ENCODE measurements at places on chromosomes 11 and 22. TPM values are rescaled to one million over a fixed set of nuclear protein-coding genes. Genes with fewer than 3 reads are reported as not detected.

DNA sequence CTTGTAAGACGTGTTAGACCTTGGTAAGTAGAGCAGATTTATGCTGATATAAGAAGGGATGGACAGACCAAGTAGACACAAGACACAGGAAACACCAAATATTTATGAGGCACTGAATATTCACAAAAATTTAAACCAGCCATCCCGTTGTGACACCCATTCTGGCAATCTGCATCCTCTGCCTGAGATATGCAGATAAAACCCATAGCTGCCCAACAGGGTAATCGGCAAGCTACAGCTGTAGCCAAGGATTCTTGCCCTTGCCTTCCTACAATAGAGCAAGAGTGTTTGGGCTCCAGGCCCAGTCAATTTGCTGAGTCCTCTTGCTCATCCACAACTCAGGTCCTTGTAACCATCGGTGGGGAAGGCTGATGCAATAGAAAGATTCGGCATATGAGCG lies 18.5 kb upstream of the MPZL2 start:
- DNase-seq: no peak

- no peak for DNase-seq
Measured at GRCh38 chr22:32206774-32207758, 2.2 kb upstream of the RFPL2 start.

DNA sequence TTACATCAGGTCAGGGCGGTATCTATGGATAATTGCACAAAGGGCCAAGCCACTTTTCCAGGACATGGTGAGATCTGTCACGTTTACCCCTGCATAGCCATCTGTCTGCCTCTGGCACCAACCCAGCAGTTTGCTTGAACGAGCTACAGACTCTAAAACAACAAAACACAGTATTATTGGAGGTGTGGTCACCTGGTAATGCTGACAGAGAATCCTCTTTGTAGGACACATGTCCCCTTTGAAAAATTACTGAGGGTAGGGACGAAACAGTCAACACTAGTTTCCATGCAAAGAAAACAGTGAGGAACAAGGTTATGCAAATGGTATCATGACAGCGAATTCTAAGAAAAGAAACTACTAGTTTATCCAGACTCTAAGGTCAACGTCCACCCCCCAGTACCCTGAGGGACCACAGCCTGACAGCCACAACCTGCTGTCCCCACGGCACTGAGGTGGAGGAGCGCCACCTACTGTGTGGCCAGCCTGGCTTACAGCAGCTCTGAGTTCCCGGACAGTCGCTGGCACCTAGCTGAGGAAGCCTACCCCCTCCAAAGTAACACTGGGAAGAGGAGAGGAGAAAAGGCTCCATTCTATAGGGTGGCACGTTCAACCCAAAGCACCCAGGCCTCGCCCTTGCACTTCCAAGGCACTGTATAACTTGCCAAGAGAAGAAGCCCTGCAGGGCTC lies 117.4 kb upstream of the BID start:
- DNase-seq: no peak

DNA sequence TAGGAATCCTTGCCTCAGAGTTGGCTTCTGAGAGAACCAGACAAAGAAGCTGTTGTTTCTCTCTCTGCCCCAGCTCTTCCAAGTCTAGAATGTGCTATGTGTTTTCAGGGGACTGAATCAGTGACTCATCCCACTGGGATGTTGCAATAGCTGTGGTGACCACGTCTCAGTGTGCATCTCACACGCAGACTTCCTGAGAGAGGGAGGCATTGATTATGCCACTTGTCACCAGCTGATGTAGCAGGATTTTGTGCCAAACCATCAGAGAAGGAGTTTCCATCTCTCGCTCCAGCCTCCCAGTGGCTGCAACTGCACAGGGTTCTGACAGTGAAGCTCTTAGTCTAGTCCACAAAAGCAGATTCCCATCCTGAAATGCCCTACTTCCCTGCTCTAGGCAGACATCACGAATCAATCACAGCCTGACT lies 455.8 kb downstream of the MIAT start:
- DNase-seq: peak; percentile 93

DNA sequence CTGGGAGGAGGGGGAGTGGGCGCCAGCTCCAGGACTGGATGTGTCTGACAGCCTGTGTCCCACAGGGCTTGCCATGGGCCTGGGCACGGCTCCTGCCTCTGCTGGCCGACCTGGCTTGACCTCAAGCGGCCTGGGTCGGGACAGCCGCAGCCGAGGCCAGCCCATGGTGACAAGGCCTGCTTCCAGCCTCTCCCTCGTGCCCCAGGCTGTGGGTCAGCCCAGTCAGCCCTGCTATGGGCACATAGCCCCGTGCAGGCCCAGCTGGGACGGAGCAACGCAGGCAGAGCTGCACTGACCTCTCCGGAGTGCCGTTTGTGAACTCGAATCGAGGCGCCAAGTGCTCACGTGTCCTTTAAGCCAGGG lies 17.9 kb downstream of the OSBPL5 start:
- no peak for DNase-seq

- DNase-seq: no peak
Measured at GRCh38 chr22:19062943-19063308, 59.3 kb downstream of the DGCR2 start.

GRCh38 chr11:127994736-127995135 lies 592.6 kb downstream of the ETS1 start:
- DNase-seq: peak; percentile 47

GRCh38 chr11:66593303-66593635 lies 284 bp downstream of the CCS start:
- DNase-seq: no peak

GRCh38 chr11:110921742-110922521 lies 209.7 kb upstream of the ARHGAP20 start:
- peak; percentile 28 for DNase-seq

DNA sequence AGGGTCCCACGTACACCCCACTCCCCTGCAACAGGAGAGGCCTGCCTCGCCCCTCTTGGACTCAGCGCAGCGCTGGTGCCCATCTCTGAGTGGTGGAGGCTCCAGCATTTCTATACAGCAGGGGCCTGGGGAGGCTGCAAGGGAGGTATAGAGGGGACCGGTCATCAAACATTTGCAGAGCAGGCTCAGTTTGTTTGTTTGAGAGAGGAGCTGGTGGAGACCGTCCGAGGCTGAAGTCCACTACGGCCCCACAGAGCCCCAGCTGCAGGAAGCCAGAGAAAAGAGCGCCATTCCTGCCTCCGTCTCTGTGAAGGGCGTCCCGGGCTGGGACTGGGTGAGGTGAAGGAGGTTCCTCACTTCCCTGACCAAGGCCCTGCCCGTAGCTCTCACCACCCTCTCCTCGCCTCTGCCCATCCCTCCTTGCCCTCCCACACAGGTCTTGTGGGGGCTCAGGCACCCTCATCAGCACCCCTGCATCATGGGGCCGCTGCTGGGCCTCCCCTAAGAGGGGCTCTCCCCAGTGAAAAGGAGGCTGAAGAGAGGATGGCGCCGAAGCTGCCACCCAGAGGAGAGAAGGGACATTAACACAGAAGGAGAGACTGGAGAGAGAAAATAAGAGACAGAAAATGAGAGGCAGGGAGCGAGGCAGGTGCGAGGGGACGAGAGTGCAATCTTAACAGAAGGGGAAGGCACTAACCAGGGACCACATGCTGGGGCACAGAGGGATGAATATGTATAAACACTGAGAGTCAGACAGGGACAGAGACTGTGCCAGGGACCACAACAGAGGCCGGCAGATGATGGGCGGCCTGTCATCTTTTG lies 24.5 kb downstream of the RPUSD4 start:
- no peak for DNase-seq

GRCh38 chr22:42078469-42079318 lies 806 bp upstream of the SMDT1 start:
- no peak for DNase-seq

DNA sequence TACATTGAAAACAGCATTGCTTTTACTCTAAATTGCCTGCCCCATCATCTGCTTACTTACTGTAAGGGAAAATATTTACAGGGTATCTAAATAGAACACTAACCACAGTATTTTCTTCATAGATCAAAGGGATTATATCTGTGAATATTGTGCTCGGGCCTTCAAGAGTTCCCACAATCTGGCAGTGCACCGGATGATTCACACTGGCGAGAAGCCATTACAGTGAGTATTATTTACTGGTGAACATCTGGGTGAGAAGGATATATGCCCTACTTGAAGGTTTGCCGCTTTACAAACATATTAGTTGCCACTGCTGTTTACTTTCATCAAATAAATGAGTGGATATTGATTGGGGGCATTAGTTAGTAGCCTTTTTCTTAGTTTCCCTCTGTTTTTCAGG lies 5.9 kb upstream of the CNTF start:
- peak; percentile 12 for DNase-seq

DNA sequence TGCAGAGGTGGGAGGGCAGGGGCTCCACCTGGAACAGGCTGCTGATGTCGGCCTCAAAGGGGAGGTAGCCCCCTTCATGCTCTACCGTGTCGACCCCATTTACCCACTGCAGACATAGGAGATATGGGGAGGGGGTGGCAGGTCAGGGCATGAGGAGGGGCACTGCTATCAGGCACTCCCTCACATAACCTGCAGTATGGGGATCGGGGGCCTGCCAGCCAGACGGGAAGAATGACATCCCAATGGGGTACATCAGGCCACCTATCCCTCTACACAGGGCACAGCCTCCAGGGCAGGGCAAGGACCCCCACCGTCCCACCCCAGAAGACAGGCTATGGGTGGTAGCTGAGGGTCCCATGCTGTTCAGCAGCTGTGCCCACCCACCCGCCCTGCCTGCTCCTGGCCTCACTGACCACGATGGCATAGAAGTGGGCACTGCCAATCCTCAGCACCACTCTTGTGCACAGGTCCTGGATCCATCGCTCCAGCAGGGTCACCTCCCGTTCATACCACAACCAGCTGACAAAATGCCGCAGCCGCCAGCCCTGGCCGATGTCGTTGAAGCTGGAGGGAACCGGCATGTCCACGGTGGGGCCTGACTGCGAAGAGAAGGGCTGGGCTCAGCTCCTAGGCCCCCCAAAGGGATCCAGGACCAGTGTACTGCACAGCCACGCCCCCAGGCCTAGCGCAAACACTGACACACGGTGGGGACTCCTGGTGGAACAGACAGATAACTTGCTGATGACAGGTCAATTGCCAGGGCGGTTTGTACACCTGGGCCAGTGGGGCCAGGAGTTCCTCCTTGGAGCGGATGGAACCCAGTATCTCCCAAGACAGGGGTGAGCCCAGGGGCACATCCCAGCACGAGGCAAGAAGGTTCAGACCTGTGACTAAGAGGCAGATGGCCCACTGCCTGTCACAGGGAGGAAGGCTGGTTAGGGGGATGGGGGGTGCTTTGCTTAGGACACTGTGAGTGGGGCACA lies 24.1 kb downstream of the RGL4 start:
- DNase-seq: no peak

DNA sequence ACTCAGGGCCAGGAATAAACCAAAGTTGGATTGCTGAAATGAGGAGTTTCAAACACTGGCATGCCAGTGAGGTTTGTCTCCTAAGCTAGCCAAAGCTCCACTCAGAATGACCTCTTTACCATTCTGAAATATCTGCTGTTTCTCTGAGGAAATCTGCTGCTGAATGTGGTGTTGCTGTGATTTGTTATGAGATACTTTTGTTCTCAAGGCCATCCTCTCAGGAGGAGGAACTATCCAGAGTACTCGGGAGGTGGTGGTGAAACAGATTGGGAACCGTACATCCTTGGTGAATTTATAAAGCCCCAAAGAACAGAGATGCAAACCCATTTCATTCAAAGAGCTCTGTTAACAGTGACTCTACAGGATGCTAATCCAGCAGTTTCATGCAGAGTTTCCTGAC lies 50.5 kb downstream of the BDNF start:
- DNase-seq: no peak

- DNase-seq: no peak
Measured at GRCh38 chr22:19232623-19233022, 54.1 kb upstream of the SLC25A1 start.

DNA sequence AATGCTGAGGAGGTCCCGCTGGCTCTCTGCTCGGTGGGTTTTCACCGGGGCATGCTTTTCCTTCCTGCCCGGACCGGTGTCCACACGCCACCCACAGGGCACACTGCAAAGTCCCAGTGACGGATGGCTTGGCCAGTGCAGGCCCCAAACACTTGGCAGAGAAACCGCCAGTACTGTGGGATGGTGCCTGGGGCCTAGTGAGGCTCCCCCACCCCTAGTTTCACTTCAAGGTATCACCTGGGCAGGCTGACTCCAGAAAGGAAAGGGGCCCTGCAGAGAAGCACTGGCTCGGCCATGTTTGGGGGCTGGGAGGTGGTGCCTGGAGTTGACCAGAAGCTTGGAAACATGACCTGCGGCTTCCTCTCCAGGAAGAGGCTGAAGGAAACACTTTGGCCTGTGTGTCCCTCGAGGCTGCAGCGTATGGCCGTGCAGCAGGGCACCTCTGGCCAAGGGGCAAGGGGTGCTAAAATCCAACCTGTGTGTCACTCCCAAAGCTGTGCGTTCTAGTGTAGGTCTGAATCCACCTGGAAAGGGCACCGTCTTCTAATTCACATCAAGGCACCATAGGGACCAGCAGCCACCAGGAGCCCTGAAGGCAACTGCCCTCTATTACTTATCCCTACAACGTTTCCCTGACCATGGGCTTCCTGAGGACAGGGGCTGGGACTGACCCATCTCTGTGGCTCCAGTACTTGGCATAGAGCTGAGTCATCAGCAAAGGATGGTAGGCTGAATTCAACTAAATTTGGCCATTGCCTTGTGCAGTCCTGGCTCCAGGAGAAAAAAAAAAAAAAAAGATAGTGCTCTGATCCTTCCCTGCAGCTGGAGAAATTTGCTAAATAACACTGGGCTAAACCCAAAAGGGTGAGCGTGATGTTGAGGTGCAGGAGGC lies 22.6 kb downstream of the TPBGL start:
- no peak for DNase-seq

GRCh38 chr22:25563761-25564319 lies 635 bp upstream of the GRK3 start:
- no peak for DNase-seq

DNA sequence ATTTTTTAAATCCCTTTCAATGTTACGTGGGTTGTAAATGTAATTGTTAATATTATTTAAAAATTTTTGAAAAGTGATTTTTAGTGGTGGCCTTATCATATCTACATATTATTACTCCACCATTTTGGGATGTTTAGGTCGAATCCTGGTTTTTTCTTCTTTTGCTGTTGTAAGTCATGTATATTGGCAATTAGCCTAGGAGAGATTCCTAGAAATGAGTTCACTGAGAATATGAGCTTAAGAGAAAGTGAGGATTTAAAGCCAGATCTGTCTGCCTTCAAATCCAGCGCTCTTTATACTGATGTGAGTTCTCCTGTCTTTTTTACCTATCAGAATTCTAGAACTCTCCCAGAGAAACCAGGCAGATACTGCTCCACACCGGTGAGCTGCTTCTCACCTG lies 56.1 kb downstream of the PTPRJ start:
- DNase-seq: no peak

DNA sequence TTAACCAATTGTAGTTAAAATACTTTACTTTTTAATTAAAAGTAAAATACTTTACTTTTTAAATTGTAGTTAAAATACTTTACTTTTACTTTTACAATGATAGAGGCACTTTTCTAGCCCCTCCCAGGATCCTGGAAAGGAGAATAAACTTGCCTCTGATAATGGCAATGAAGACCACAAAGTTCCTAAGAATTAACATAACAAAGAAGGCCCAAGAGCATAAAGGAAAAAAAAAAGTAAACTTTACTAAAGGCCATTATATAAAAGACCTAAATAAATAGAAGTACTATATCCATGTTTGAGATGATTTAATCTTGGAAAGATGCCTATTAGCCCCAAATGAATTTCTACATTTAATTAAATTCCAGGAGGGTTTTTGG lies 129.1 kb upstream of the THY1 start:
- no peak for DNase-seq

PRODH gene
- total RNA-seq: 1.9 TPM

TSSK2 gene
- total RNA-seq: not detected

CCDC34 gene
- 5.6 TPM for total RNA-seq

DNAJB7 gene
- not detected for total RNA-seq

PATE4 gene
- total RNA-seq: not detected

XKR3 gene
- not detected for total RNA-seq

CLP1 gene
- 20.7 TPM for total RNA-seq

GDPD4 gene
- 0.08 TPM for total RNA-seq

Data from kidney epithelial cell (primary cell).